ENCODE measurements at places on chromosomes 7 and 10.

DNA sequence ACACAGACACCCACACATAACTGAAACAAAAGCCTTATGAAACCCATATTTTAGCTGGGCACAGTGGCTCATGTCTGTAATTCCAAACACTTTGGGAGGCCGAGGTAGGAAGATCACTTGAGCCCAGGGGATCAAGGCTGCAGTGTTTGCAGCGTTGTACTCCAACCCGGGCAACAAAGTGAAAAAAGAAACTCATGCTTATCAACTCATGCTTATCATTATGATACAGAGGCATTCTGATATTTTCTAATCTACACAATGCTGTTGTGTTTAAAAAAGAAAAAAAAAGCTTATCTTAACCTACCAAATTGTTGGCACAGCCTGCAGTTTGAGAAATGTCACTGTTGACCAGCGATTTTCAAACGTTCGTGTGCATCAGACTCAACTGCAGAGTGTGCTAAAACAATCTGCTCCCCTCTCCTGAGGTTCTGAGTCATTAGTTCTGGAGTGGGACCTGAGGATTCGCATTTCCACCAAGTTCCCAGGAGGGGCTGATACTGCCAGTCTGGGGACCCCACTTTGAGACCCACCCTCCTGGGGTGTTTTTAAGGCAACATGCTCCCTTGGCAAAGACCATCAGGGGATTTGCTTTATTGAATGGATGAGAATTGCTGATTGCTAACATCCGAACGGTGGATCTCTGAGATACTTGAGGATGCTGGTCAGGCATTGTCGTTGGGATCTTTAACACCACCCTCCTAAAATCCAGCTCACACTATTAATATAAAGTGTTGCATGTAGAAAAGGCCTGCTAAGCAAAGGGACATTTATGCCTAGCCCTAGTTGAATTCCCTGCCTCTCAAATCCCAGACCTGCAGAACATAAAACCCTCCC lies 16.2 kb downstream of the CHST3 start:
- H3K27ac ChIP-seq = peak overlapping the region; percentile 87
- peak overlapping the region; percentile 79 for H3K4me3 ChIP-seq
- no peak for DNase-seq
- peaks cover 2% of the 10 kb centered on the region for H3K36me3 ChIP-seq

DNA sequence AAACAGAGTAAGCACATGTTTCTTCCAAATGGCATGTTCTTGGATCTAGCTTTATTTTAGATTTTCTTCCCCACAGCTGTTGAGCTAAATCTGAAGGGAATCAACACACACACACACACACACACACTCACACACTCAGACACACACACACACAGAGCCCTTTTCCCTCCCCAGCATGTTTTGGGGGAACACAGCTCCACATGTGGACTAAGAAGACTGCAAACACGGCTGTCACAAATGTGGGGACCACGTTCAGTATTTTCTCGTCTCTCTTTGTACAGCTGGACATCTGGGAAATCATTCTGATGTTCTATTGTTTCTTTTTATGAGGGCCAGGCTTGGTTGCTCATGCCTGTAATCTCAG lies 116.3 kb downstream of the ABLIM1 start:
- no peaks in the 10 kb centered on the region for H3K27me3 ChIP-seq
- no peak for DNase-seq
- no peak overlapping the region for H3K4me3 ChIP-seq
- H3K27ac ChIP-seq = no peak overlapping the region
- H3K36me3 ChIP-seq = no peaks in the 10 kb centered on the region

DNA sequence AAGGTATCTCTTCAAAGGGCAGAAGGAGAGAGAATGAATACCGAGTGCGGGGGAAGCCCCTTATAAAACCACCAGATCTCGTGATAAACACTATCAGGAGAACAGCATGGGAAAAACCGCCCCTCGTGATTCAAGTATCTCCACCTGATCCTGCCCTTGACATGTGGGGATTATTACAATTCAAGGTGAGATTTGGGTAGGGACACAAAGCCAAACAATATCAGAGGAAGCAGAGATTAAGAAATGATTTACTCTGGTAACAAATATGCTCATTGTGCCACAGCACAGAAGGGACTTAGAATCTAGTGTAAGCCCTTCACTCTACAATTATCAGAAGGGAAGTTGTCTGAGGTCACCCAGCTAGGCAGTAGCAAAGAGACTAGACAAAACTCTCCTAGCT lies 40.1 kb upstream of the ZNRF2 start:
- H3K4me1 ChIP-seq = peaks cover 22% of the 10 kb centered on the region
- H3K4me3 ChIP-seq = no peak overlapping the region
- no peaks in the 10 kb centered on the region for H3K27me3 ChIP-seq
- H3K27ac ChIP-seq = no peak overlapping the region
- DNase-seq = no peak

GRCh38 chr7:101823096-101823495 lies 5.7 kb downstream of the CUX1 start:
- H3K36me3 ChIP-seq = no peaks in the 10 kb centered on the region
- peaks cover 55% of the 10 kb centered on the region for H3K4me1 ChIP-seq
- H3K27me3 ChIP-seq = peaks cover 12% of the 10 kb centered on the region
- no peak for DNase-seq
- no peak overlapping the region for H3K27ac ChIP-seq

DNA sequence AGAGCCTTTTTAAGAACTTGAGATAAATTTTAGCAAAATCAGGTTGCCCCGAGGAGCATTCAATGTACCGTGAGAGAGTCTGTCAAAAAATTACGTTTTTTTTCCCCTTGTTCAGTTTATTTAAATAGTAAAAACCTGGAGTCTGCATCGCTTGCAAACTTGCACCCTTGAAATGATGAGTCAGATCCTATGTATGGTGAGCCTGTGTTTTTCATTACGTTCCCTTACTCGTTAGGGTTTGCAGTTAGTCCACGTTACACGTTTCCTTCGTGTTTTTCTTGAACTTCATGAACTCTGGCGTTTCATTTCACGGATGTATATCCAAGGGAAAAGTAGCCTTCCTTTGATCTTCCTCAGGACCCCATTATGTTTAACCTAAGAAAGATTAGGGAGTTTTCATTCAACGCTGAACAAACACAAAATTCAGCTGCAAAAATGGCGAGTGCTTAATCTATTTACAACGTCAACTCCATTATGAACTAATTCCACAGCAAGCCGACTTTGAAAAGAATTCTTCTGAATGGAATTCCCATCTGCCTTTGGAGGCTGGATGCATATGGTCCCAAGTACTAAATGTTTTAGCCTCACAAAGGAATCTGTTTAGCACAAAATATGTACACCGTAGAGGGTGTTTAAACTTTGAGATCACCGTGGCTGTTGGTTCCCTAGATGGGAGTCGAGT lies 182.4 kb downstream of the MYOF start:
- no peaks in the 10 kb centered on the region for H3K27me3 ChIP-seq
- DNase-seq = no peak
- H3K36me3 ChIP-seq = no peaks in the 10 kb centered on the region
- H3K4me1 ChIP-seq = peaks cover 9% of the 10 kb centered on the region

- H3K4me1 ChIP-seq = no peaks in the 10 kb centered on the region
- peaks cover 7% of the 10 kb centered on the region for H3K27me3 ChIP-seq
- no peaks in the 10 kb centered on the region for H3K36me3 ChIP-seq
- H3K4me3 ChIP-seq = no peak overlapping the region
- H3K27ac ChIP-seq = no peak overlapping the region
These were observed 7.8 kb upstream of the COMMD3 start for GRCh38 chr10:22308390-22308789.
